ENCODE measurements at places on chromosomes 7 and 10. TPM values are rescaled to one million over a fixed set of nuclear protein-coding genes. Genes with fewer than 3 reads are reported as not detected.
A peak's percentile ranks its signal among the peaks of the same experiment; 100 is the strongest.

DNA sequence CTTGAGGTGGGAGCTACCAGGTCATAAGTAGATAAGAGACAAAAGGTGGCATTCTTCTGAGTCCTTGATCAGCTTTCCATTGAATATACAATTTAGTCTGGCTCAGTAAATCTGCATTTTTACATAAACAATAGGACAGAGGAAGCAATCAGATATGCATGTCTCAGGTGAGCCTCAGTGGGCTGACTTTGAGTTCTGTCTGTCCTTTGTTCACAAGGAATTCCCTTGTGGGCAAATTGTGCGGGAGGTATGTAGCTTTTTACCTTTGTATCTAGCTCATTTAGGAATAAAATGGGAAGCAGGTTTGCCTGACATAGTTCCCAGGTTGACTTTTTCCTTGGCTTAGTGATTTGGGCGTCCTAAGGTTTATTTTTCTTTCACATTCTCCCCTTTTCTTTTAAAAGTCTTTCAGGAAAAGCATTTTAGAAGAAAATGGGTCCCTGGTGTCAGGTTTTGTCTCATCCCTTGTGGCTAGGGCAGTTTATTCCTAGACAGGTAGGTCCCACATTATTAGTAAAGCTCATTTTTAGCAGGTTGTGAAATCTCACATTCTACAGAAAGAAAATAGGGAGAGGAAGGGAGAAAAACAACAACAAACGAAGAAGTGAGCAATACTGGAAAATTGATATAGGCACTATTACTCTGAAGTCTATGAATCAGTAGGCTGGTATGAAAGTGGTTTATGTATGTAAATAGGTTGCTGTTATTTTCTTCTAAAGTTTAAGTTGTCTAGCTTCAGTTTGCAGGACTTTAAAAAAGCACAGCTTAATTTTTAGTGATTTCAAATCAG is 16.5 kb downstream of the SPAM1 start:
- H3K27ac ChIP-seq = peak overlapping the region; percentile 88
- no peaks in the 10 kb centered on the region for H3K27me3 ChIP-seq
- no peak for DNase-seq
- H3K4me3 ChIP-seq = no peak overlapping the region

- peaks cover 5% of the 10 kb centered on the region for H3K4me1 ChIP-seq
- no peaks in the 10 kb centered on the region for H3K36me3 ChIP-seq
- no peak overlapping the region for H3K27ac ChIP-seq
Observed at GRCh38 chr10:86217371-86218080, 149.1 kb downstream of the GRID1 start.

- H3K4me1 ChIP-seq = peaks cover 14% of the 10 kb centered on the region
- DNase-seq = no peak
- H3K27me3 ChIP-seq = no peaks in the 10 kb centered on the region
- no peak overlapping the region for H3K27ac ChIP-seq
- no peak overlapping the region for H3K4me3 ChIP-seq
- no peaks in the 10 kb centered on the region for H3K36me3 ChIP-seq
Observed at GRCh38 chr10:116053910-116054309, 219.1 kb downstream of the GFRA1 start.

GRCh38 chr10:32190890-32191491 is 134.8 kb upstream of the KIF5B start:
- H3K27me3 ChIP-seq = no peaks in the 10 kb centered on the region
- no peaks in the 10 kb centered on the region for H3K36me3 ChIP-seq
- H3K27ac ChIP-seq = no peak overlapping the region

DNA sequence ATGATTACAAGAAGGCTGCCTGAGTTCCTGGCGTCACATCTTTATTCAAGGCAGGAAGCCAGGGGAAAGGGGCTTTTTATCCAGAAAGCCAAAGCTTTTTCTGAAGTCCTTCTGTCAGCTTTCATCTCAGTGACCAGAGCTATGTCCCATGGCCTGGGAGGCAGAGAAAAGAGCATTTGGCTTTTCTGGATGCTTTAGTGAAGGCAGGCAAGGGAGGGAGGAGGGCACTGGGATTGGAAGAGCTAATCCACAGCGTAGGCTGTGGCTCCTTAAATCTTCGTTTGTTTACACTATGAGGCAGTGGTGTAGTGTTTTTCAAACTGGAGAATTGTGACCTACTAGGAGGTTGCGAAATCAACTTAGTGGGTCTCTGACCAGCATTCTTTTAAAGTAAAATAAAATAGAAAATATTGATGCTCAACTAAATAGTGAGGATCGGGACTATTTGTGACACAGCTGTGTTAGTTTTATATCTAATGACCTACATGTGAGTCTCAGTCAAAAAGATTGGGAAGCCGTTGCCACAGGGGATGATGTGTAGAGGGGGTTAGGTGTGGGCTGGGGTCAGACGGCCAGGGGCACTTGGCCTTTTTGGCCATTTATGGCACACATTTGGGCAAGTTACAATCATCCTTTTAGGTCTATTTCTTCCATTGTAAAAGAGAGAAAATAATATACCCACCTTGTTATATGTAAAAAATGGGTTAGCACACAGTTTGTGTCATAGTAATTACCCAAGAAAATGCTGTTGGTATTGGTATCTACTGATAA is 14.1 kb downstream of the CRYGN start:
- H3K27me3 ChIP-seq = peaks cover 21% of the 10 kb centered on the region
- H3K27ac ChIP-seq = no peak overlapping the region
- H3K4me3 ChIP-seq = no peak overlapping the region
- H3K36me3 ChIP-seq = peaks cover 14% of the 10 kb centered on the region
- no peak for DNase-seq
- peaks cover 32% of the 10 kb centered on the region for H3K4me1 ChIP-seq

GRCh38 chr10:7199152-7199760 is 211.6 kb downstream of the SFMBT2 start:
- no peaks in the 10 kb centered on the region for H3K27me3 ChIP-seq
- peaks cover 46% of the 10 kb centered on the region for H3K36me3 ChIP-seq
- DNase-seq = no peak

Gene ZNF467
- 0.73 TPM for total RNA-seq

Gene CRTAC1
- total RNA-seq = 1.1 TPM

GRCh38 chr7:56291-56913 is 136.0 kb upstream of the FAM20C start:
- no peak overlapping the region for H3K27ac ChIP-seq
- no peaks in the 10 kb centered on the region for H3K27me3 ChIP-seq
- H3K36me3 ChIP-seq = peaks cover 2% of the 10 kb centered on the region
- no peak for DNase-seq

- H3K36me3 ChIP-seq = no peaks in the 10 kb centered on the region
- DNase-seq = no peak
- peak overlapping the region; percentile 87 for H3K27ac ChIP-seq
- H3K4me3 ChIP-seq = no peak overlapping the region
Observed at GRCh38 chr7:140623980-140624379, 16.6 kb downstream of the DENND2A start.

DNA sequence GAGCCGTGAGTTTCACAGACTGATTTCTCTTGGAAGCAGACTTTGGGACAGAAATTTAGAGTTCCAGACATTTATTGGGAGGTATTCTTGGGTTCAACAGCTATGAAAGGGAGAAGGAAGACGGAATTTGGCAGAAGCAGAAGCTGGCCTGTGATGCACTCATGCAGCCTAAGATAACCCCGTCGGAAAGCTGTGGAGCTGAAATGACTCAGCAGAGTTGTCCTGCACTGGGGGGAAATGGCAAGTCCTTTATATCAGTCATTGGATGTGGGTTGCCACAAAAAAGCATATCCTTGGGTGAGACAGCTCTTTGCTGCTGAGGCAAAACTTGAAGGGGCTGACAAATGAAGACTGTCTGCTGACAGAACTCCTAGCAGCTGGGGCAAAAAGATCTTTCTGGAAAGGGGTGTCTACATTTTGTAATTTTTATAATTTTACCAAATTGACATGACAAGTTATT is 11.5 kb upstream of the MICU1 start:
- DNase-seq = no peak
- H3K4me1 ChIP-seq = peaks cover 8% of the 10 kb centered on the region
- H3K27ac ChIP-seq = no peak overlapping the region
- H3K36me3 ChIP-seq = no peaks in the 10 kb centered on the region

- no peak overlapping the region for H3K4me3 ChIP-seq
- no peaks in the 10 kb centered on the region for H3K27me3 ChIP-seq
- no peaks in the 10 kb centered on the region for H3K4me1 ChIP-seq
Observed at GRCh38 chr7:142405122-142405765, 147.4 kb upstream of the PRSS58 start.

- peaks cover 13% of the 10 kb centered on the region for H3K27me3 ChIP-seq
- H3K36me3 ChIP-seq = no peaks in the 10 kb centered on the region
- no peak for DNase-seq
- H3K4me3 ChIP-seq = no peak overlapping the region
- no peak overlapping the region for H3K27ac ChIP-seq
- peaks cover 6% of the 10 kb centered on the region for H3K4me1 ChIP-seq
Observed at GRCh38 chr10:79249186-79250121, 97.8 kb upstream of the PPIF start.

GRCh38 chr10:103180491-103180890 is 12.6 kb downstream of the NT5C2 start:
- peaks cover 24% of the 10 kb centered on the region for H3K36me3 ChIP-seq
- peaks cover 37% of the 10 kb centered on the region for H3K4me1 ChIP-seq
- H3K4me3 ChIP-seq = no peak overlapping the region

- peaks cover 6% of the 10 kb centered on the region for H3K4me1 ChIP-seq
- H3K27ac ChIP-seq = no peak overlapping the region
- no peaks in the 10 kb centered on the region for H3K27me3 ChIP-seq
- no peak for DNase-seq
- H3K4me3 ChIP-seq = no peak overlapping the region
Observed at GRCh38 chr7:155709453-155709852, 65.0 kb downstream of the RBM33 start.

Gene SSC4D
- total RNA-seq = 27.9 TPM

- no peaks in the 10 kb centered on the region for H3K4me1 ChIP-seq
- H3K4me3 ChIP-seq = no peak overlapping the region
- DNase-seq = no peak
Observed at GRCh38 chr10:34081948-34082347, 733.1 kb downstream of the PARD3 start.

DNA sequence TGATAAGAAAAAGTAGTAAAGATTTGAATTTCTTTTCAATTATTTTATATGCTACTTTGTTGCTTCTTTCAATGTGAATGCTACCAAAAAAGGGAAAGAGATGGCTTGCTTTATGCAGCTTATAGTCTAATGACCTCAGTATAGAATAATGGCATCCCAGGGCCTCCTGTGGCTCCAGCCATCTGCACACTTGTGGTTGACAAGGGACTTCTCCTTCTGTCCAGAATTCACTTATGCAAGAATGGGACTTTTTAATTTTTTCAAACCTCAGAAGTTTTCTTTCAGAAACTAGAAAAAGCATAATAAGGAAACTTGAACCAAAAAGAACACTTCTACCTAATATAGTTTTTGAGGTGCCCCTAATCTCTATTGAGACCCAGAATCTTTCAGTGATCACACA is 310.9 kb downstream of the CTNNA3 start:
- H3K36me3 ChIP-seq = no peaks in the 10 kb centered on the region
- H3K4me1 ChIP-seq = peaks cover 25% of the 10 kb centered on the region
- no peak for DNase-seq

GRCh38 chr10:87656431-87657072 is 3.1 kb upstream of the PAPSS2 start:
- no peak overlapping the region for H3K4me3 ChIP-seq
- H3K27ac ChIP-seq = peak overlapping the region; percentile 62
- H3K36me3 ChIP-seq = no peaks in the 10 kb centered on the region
- peaks cover 69% of the 10 kb centered on the region for H3K4me1 ChIP-seq

Gene DUS4L
- total RNA-seq = 10.0 TPM

DNA sequence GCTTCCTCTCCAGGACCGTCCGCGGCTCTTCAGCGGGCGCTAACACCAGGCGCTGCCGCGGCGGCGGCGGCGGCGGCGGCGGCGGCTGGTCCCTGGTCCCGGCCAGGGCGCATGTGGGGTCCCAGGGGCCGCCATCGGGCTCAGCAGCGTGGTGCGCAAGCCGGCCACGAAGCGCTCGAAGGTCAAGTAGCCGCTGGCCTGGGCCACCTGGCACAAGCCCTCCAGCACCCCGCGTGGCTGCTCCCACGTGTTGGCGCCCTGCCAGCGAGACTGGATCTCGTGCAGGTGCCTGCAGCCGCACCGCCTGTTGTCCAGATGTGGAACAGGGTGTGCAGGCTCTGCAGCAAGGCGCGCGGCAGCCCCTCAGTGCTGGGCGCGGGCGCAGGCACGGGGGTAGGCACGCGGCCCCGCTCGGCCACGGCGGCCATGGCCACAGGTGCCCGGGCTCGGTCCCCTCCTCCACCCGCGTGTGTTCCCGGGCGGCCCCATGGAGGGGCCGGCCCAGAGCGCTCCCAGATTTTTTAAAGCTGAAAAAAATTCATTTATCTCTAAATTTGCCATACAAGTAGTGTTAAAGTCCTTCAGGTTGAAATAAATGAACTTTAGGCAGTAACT is 884.2 kb upstream of the ZNF722 start:
- peaks cover 12% of the 10 kb centered on the region for H3K27me3 ChIP-seq
- H3K4me3 ChIP-seq = no peak overlapping the region
- no peak for DNase-seq
- H3K36me3 ChIP-seq = peaks cover 52% of the 10 kb centered on the region

DNA sequence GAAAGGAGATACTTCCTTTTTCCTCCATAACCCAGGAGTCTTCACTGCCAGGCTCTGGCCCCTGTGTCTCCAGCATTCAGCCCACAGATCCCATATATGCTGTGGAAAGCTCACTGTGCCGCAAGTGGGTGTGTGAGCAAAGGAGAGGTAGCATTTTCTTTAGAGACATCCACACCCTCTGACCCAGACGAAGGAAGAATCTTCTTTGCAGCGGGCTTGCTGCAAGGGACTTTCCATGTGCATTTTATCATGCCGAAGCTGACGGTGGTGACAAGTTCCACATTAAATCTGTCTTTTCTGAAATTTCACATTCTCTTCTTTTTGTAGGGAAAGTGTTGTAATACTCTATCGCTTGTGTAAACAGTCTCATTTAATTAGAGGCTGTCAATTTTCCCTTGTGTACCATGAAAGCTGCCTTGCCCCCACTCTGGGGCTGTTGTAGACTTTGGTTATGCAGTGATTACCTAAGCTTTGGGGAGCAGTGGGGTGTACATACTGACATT is 409.5 kb downstream of the SUGCT start:
- DNase-seq = no peak
- H3K4me3 ChIP-seq = no peak overlapping the region
- H3K27ac ChIP-seq = no peak overlapping the region
- H3K27me3 ChIP-seq = no peaks in the 10 kb centered on the region
- no peaks in the 10 kb centered on the region for H3K36me3 ChIP-seq
- H3K4me1 ChIP-seq = peaks cover 6% of the 10 kb centered on the region

Gene ARMH3
- total RNA-seq = 17.9 TPM

Gene PRRT4
- total RNA-seq = 1.5 TPM

DNA sequence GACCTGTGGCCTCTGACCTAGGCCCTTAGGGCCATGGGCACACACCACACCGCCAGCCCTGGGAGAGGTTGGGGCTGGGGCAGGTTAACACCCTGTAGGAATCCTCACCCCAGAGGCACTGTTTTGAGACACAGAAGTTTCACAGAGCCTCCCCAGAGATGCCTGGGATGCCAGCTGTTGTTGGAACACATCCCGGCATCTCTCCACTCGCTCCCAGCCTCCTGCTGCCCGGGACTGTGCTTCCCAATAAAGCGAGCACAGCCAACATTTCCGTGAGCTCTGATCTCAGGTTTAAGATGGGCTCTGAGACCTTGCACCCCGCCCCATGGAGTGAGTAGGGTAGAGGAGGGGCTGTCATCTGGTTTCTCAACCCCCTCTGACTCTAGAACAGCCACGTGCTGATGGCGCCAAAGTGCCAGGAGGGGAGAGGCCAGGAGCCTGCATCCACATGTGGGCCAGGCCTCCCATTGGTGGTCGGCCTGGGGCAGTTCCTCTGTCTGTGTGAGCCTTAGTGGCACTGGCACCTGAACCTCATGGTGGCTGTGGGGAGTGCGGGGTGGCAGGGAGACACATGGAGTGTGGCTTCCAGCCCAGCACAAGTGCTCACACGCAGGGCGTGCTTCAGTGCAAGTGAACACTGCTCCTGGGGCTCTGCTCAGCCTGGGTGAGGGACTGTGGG is 54.7 kb downstream of the RASGEF1A start:
- no peak overlapping the region for H3K4me3 ChIP-seq
- no peak overlapping the region for H3K27ac ChIP-seq
- H3K36me3 ChIP-seq = no peaks in the 10 kb centered on the region
